ENCODE measurements at places on chromosomes 11 and 22. TPM values are rescaled to one million over a fixed set of nuclear protein-coding genes. Genes with fewer than 3 reads are reported as not detected.

Gene GAL3ST1
- total RNA-seq = not detected

Gene AQP11
- 0.31 TPM for total RNA-seq

Gene LARGE2
- not detected for total RNA-seq

Gene YAP1
- 16.7 TPM for total RNA-seq

Gene SCO2
- 1.8 TPM for total RNA-seq

Gene VSTM5
- under 0.01 TPM for total RNA-seq

Gene MS4A6A
- 0.65 TPM for total RNA-seq

Gene LUZP2
- under 0.01 TPM for total RNA-seq

Measured in bladder microvascular endothelial cell (primary cell).